ENCODE measurements at places on chromosomes 7 and 10.

- peak; percentile 98 for DNase-seq
These were observed 168.6 kb downstream of the ARHGAP12 start for GRCh38 chr10:31759799-31760626.

DNA sequence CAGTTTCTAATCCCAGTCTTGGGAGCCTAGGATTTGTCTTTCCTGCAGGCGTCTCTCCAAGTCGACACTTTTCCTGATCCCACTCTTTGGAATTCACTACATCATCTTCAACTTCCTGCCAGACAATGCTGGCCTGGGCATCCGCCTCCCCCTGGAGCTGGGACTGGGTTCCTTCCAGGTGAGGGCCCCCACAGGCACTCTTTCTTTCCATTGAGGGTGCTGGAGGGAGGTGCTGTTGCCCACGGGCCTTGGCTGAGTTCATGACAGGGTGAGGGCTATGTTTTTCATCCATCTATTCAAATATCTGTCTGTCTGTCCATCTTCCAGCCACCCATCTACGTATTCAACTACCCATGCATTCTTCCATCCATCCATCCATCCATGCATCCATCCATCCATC is 12.6 kb downstream of the GHRHR start:
- no peak for DNase-seq

- DNase-seq = no peak
These were observed 4.2 kb downstream of the GDF2 start for GRCh38 chr10:47326306-47326926.

- DNase-seq = peak; percentile 4
These were observed 417.7 kb upstream of the CELF2 start for GRCh38 chr10:10600004-10600403.

DNA sequence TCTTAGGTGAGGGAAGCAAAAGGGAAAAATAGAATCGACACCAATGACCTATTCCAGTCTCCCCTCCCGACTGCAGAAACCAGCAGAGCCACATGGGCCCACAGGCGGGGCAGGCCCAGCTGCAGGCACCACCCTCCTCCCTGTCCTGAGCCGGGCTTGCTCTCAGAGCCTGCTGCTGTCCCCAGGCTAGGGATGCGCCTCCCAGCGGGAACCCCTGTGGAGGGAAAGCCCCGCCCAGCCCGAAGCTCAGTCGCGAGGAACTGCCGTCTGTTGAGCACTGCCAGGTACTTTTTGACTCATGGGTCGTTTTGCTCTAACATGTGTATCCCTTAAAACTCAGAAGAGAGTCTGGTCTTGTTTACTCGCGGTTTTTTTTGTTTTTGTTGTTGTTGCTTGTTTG is 124.5 kb upstream of the RET start:
- no peak for DNase-seq

DNA sequence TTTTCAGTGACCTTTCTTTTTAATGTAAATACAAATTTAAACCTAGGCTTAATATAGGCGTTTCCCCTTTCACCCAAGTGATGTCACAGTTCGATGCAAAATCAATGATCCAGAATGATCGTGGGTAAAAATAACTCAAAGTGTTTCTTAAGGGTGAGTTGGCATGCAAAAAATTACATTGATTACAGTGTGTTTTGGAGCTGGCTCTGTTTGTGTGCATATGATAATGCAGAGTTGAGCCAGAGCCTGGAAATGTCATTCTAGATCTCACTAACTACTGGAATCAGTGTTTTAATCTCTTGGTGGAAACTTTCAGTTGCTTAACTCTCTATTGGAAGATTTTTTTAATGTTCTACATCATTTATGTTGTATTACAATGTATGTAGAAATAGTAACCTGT is 72.5 kb upstream of the MXI1 start:
- no peak for DNase-seq

GRCh38 chr7:72223351-72223750 is 188.8 kb downstream of the CALN1 start:
- no peak for DNase-seq

DNA sequence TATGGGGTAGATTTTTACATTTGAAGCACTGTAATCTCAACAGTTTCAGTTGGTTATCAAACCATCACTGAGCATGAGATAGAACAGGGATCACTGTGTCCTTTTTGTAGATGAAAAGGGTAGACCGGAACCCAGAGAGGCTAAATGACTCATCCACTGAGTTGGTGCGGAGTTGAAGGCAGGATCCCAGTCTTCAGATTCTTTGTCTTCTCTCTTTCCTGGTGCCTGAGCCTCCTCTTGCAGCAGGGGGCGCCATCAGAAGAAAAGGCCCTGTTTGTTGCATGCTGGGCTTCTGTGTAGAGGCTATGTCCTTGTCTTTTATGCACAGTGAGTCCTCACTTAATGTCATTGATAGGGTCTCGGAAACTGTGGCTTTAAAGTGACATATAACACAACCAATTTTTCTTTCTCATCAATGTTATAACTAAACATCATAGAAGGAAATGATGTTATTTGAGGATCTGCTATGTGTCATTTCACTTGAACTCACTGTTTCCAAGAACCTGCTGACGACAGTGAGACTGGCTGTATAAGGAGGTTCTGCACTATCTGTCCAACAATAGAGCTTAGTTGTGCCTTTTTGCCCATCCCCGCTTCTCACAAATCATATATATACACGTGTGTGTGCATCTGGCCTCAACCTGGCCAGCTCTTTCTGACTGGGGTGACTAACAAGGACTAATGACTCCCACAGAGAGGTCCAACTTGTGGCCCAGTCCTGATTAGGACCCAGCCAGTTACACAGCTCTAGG is 14.3 kb downstream of the ZNF282 start:
- DNase-seq = peak; percentile 37

DNA sequence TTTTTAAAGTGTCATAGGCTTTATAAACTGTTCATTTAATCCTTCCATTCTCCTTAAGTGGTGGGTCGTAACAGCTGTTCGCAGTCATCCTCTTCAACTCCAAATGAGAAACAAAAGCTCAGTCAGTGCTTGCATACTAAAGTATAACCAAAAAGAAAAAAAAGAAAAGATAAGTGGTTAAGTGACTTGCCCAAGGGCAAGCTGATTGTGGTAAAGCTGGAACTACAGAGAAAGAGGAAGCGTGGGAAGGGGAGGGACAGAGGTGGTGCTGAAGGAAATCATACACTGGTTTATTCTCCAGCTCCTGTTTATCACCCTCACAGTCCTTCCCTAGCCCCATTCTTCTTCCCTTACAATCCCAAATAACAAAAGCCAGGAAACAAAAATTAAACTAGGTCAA is 29.6 kb downstream of the IDE start:
- DNase-seq = peak; percentile 94

DNA sequence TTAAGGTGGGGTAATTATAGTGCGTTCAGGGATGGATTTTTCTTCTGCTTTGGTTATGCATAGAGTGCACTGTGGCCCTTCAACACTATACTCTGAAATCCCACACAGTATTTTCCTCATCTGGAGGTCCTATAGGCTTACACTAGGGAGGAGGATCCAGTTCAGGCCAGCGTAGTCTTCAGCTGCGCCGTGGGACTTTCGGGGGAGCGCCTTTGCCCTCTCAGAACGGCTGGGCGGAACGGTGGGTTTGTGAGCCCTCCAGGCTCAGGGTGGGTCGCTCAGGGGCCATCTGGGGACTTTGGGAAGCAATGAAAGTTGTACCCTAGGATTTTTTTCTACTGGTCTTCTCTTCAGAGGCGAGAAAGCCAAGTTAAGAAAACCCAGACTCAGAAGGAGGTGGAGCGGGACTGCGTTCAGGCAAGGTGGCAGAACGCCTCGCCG is 652 bp upstream of the VPS26A start:
- peak; percentile 93 for DNase-seq

DNA sequence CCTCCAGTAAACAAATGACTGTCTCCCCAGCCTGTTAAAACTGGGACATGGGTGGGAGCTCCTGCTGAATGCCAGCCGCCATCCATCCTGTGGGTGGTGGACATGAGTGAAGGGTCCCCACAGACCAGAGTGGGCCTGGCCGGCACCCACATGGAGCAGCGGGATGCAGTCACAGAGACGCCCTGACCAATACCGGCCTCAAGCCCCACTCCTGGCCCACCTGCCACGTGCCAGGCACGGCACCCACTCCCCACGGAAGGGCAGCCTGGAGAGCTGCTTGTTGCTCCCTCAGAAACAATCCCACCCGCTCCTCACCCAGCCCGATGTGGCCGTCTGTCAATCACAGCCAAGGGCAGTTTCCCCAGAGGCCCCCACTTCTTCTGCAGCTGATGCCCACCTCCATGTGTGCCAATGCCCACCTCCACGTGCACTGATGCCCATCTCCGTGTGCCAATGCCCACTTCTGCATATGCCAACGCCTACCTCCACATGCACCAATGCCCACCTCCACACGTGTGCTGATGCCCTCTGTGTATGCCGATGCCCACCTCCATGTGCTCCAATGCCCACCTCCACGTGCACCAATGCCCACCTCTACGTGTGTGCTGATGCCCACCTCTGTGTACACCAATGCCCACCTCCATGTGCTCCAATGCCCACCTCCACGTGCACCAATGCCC is 42.8 kb upstream of the DNAAF5 start:
- no peak for DNase-seq

DNA sequence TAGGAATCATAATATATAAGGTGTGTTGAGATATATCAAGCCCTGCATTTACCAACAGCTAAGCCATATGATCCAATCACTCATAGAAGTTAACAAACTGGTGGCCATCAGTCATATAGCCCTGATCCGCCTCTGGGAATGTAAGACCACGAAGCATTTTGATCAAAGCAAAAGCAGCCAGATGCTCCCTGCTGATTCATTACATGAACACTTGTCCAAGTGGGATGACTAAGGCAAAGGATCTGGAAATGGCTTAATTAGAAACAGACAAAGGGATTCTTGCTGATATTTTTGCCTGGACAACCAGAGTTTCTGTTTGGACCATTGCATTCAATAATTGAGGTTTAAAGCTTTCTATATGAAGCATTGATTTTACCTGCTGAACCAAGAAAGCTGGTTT is 535.5 kb downstream of the GPAM start:
- DNase-seq = no peak

DNA sequence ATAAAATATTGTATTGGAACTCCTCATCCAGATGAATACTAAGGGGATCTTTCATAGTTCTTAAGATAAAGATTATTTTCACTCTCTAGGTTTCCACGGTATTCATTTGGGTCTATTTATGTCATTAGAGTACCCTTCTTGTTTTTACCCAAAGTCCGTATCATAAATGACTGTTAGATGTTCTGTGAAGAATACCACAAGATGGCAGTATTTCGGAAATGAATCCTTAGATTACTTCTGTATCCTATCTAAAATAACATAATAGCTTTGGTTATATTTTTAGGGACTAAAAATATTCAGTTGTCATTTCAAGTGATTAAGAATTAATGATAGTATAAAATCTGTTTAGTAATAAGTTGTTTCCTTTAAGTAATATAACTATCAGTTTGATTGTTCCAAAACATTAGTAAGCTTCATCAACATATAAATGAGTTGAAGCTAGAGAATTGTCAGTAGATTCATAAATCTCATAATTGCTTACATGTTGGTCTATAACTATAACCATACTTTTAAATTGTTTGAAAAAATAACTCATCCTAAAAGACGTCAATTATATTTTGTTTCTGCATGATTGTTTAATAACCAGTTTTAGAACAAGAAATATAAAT is 337.5 kb upstream of the KCND2 start:
- peak; percentile 73 for DNase-seq

DNA sequence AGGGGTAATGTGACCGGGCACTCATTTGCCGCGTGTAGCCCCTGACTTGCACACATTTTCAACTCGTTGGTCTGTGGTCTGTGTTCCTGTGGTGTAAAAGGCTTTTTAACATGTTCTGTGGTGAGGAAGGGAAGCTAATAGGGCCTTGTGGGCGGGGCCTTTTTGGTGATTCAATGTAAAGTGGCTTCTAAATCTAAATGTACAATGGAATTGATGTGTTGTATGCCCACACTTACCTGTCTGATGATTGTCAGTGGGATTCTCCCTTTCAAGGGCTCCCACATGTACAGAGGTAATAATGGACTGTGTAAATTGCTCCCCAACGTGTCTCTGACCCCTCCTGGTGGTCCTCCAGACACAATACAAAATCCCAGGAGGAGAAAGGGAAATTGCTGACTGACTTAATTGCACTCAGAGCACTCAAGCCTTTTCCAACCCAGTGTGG is 43.1 kb upstream of the GATAD1 start:
- peak; percentile 93 for DNase-seq

- no peak for DNase-seq
These were observed 12.6 kb upstream of the WDFY4 start for GRCh38 chr10:48671914-48672595.

GRCh38 chr7:107115762-107116540 is 52.9 kb upstream of the HBP1 start:
- peak; percentile 54 for DNase-seq

GRCh38 chr10:83333566-83333965 is 805.7 kb upstream of the GHITM start:
- no peak for DNase-seq

DNA sequence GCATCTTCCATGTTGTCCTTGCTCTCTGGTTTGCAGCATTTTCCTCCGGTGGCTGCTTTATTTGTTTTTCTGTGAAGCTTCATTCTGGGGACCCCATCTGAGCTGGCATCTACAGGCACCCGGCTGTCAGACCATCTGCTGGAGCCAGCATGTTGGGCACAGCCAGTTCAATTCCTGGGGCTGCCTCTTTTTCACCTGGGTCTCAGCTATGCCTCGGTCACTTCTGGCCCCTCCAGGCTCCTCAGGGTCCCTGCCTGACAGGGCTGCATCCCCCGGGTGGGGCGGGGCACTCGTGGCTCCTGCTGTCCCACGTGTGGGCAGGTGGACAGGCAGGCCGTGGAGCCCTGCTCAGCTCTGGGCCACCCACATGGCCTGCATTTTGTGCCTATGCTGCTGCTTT is 8.1 kb downstream of the SCART1 start:
- no peak for DNase-seq

All from OCI-M1 (cell line).